ENCODE measurements at places on chromosomes 11 and 22.
A peak's percentile ranks its signal among the peaks of the same experiment; 100 is the strongest.

DNA sequence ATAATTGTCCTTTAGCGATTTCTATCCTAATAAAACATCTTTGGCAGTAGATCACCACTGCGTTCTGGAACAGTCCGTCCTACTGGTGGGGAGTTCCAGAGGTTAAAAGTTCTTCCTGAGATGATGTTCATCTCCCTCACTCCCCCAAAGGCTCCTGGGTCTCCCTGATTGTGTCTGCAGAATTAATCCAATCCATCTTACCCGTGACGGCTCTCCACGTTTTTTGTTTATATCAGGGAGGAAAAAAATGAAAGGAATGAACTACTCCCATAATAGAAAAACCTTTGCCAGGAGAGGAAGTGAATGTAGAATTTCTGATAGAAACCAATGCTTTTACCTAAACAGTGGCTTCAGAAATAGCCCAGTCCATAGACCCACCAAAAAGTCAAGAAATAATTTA, 81.6 kb downstream of the LARGE1 start:
- no peak for DNase-seq

DNA sequence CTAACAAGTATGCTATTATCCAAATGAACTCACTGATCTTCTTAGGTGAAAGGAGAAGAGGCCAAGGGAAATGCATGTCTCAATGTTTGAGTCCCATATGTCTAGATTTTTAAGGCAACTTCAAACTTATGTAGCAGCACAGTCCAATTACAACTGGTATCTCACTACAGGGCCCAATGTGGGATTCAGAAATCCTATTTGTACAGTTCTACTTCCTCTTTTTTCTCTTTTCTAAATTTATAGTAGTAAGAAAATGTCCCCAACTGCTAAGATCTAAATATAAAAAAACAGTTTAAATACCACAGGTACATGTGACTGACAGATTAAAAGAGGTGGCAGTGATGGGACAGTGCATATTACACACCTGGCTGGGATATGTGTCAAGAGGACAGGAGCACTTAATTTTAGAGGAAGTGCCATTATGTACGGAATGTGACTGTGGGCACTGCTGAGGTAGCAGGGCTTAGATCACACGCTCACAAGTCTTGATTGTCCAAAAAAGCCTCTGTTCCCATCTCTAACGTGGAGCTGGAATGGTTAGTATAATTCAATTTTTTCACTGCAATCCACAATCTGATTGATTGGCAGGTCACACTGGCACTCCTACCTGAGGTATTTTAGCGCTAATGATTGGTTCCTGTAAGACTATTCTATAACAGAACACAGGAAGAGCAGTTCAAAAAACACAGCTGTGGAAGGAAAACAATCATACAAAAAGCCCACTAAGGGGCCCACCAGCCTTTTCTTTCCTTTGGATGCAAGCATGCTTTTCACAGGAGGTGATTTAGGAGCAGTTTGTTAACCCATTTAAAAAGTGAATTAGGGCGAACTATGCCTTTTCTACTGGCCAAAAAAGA, 34.6 kb downstream of the APOL5 start:
- DNase-seq: no peak

- no peak for DNase-seq
These were observed 31.9 kb downstream of the FBLN1 start for GRCh38 chr22:45534339-45535192.

- no peak for DNase-seq
These were observed 82.4 kb downstream of the NAV2 start for GRCh38 chr11:19795082-19795481.

DNA sequence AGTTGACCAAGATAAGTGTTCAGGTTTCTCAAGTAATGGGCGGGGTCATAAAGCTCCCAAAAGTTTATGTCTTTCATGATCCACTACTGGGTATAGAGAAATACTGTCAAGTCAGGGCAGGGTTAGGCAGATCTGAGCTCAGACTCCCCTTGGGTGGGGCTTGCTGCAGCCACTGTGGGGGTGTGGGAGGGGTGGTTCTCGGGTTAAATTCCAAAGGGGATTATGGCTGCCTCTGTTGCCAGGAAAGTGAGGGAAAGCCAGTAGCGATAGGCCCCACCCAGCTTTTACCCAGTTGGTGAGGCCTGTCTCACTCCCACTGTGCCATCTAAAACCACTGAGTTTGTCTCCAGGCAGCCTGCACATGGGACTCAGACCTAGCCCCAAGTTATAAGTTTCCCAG, 37.8 kb downstream of the DLG2 start:
- no peak for DNase-seq

DNA sequence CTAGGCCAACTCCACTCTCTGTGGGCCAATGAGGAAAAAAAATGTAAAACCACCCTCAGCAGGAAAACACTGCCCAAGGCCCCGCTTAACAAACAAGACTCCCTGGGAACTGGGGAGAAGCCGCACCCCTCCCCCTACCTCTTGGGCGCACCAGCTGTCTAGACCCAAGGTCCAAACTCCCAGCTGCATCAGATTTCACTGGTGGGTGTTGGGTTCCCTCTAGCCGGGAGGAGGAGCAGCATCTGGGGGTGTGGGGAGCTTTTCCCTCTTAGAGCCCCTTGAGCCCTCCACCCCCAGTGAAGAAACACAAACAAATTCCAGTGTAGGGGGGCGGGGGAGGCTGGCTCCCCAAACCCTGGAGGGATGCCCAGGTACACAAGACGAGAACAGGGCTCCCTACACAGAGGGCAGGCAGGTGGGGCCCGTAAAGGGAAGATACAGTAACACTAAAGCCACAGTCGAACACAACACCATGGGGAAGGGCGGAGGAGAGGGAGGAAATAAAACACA, 64.9 kb downstream of the NECTIN1 start:
- DNase-seq: no peak

GRCh38 chr22:46362203-46362933, 26.9 kb downstream of the TRMU start:
- no peak for DNase-seq

- DNase-seq: no peak
These were observed 15.5 kb downstream of the C11orf91 start for GRCh38 chr11:33685082-33685481.

DNA sequence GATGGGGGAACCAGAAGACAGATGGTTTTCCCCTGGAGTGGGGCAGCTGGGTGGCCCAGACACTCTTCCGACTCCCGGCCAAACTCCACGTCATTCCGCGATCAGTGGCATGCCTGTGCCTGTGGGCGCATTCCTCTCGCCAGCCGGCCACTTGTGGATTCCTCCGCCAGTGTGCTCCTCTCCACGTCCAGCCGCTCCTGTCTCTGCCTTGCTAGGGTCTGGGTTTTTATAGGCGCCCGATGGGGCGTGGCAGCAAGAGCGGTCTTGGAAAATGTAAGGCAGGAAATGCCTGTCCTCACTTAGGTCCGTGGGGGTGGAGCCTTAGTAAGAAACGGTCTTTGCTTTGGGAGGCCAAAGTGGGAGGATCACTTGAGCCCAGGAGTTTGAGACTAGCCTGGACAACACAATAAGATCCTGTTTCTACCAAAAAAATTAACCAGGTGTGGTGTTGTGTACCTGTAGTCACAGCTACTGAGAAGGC, 81.6 kb upstream of the SEPTIN5 start:
- no peak for DNase-seq

DNA sequence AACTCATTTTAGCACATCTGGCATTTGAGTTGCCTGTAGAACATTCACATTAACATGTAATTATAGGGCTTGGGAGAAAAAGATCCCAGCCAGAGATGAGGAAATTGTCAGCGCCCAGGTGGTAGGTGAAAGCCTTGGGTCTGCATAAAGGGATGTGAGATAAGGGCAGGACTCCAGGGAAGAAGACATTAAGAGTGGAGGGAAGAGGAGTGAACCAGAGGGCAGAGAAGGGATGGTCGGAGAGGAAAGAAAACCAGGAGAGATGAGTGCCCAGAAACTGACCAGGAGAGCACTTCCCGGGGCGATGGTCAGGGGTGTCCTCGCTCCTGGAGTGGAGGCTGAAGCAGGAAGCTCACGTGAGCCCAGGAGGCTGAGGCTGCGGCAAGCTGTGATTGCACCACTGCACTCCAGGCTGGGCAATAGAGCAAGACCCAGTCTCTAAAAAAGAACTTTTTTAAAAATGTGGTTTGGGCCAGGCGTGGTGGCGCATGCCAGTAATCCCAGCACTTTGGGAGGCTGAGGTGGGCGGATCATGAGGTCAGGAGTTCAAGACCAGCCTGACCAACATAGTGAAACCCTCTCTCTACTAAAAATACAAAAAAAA, 20.3 kb upstream of the DGKZ start:
- DNase-seq: no peak

- DNase-seq: no peak
These were observed 45.8 kb downstream of the PC start for GRCh38 chr11:66912361-66912760.

DNA sequence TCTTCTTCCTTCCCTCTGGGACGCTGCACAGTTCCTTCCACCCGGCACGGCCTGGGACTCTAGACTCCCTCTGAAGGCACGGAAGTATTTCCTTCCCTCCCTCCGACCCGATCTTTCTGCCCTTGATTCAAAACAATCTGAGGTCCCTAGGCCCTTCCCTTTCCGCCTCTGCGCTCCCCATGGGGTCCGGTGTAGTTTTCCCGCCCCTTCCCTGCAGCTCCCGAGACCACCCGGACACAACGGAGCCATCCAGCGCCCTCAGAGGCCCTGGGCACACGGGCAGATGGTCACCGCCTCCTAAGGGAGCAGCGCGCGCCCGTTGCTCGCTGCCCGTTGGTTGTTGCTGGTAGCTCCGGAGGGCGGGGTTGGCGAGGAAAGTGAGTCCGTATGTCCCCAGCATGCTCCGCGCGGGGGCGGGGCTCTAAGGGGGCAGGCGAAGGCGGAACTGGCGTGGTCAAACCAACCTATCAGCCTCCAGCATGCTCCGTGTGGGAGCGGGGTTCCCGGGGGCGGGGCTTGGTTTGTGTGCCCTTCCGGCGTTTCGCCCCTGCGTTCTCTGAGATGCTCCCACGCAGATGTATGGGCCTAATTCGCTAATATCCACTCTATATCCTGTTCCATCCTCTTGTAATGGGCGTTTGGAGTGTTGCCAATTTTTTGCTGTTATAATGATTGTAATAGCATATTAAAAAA, 19.6 kb downstream of the MIF start:
- DNase-seq: peak; percentile 99

DNA sequence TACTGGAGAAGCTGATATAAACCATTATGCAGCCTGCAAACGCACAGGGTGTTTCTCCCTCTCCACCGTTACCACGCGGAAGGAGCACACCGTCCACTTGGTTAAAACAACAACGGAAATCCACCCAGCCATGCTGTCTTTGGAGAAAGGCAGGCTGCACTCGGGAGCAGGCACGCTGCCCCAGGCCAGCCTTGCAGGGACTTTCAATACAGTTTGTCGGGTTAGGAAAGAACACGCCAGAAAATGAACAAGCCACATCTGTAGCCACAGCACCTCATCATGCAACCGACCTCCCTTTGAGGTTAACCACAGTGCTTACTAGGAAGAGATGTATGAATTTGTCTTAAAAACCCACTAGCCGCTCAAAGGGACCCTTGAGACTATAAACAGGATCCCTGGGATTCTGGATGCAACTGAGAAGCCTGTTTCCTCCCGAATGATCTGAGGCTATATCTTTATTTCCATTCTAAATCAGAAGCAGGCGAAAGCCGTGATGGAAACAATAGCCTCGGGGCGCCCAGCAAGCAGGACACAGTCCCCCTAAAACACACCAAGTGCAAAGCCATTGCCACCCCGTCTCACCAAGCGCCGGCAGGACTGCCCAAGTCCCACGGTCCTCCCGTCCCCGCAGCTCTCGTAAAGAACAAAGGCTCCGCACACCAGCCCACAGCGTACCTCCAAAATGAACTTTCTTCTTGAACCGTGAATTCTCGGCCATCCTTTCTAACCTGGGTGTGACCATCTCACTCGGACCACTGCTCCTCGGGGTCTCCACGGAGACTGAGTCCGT, 318.9 kb downstream of the CTTN start:
- DNase-seq: no peak

DNA sequence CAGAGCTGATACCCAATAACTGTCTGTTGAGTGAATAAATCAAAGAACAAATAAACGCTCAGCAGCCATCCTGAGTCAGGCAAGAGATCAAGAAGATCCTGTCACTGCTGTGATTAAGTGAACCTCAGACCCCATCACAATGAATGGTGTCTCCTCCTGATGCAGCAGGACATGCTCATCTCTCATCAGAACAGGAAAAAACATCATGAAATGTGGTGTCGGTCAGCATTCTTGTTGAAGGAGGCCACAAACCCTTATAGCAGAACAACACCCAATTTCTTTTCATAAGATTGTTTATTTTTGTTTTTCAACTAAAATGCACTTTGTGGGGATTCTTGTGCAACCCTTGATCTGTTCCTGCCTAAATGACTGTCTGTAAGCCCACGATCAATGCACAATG, 60.3 kb downstream of the SYTL2 start:
- DNase-seq: no peak

GRCh38 chr11:72754544-72755155, 2.4 kb upstream of the ARAP1 start:
- DNase-seq: no peak

GRCh38 chr11:15412054-15412453, 297.3 kb downstream of the INSC start:
- no peak for DNase-seq

- DNase-seq: no peak
These were observed 655.9 kb upstream of the TENM4 start for GRCh38 chr11:80096736-80097135.

DNA sequence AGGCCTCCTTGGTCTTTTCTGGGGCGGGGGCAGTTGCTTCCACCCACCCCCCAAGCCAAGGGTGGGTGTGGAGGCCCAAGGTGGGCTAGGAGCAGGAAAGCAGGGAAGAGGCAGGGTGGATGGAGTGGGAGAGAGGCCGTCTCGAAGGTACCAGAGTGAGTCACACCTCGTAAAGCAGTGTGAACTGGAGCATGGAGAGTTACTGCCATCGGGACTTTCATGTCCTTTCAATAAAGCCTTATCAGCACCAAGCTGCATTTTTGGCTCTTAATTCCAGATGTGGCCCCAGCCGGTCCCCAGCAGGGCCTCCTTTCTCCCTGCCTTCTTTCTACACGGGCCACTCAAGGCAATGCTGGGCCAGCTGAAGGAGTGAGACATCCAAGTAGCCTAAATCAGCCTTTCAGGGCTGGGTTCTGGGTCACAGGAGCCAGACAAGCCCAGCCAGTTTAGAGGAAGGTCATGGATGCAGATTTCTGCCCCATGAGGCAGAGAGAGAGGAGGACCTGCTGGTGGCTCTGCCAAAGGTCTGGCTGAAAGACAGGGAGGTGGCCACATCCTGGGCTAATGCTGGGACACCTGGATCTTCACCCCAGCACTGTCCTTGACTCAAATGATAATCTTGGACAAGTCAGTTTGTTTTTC, 59.0 kb upstream of the CD82 start:
- no peak for DNase-seq

- no peak for DNase-seq
These were observed 3.9 kb downstream of the TANGO2 start for GRCh38 chr22:20024650-20025397.

DNA sequence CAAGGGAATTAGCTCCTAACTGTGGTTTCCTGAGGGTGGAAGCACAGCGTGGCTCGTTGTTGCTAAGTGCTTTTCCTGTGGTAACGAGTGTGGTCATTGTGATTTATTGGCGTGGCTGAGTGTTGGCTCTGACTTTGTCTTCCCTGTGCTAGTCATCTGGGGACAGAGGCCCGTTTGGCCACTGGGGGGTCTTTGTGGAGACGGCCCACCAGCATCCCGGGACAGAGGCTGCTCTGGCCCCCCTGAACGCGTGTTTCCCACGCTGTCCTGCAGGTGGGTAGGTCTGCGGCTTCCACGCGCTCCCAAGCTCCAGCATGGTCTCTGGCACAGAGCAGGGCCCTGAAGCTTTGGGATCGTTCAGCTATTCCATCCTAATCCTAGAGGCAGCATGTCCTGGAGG, 1040.0 kb downstream of the TBC1D22A start:
- DNase-seq: no peak
